ENCODE measurements at places on chromosomes 16 and 17.

- DNase-seq, result no peak
Measured at GRCh38 chr17:29042026-29042678, 789 bp upstream of the PIPOX start.

DNA sequence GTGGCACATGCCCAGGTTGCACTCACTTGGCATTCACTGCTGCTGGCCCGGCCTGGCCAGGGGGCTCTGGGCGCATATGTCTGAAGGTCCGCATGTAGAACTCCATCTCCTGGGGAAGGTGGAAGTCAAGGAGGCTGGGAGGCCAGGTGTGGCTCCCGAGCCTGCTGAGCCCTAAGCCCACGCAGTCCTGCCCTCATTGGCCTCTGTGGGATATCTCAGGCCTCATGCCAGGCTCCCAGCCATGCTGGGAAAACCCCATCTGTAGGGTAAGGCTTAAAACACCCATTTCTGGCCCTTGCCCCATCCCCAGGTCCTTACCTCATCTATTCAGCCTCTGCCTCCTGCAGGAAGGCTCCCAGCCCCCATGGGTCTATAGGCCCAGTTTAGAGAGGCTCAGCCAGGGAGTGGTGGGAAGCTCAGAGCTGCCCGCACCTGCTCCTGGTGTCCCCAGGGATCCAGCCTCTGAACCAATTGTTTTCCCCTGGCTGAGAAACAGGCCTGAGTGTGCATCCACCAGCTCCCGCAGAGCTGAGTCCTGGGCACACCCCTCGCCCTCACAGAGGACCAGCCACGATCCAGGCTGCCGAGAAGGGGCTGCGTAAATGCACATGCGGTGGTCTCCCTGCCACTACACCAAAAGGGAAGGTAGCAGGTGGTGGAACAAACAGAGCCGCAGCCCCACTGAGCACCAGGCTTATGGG, 2.3 kb upstream of the TPPP3 start:
- no peak for DNase-seq

DNA sequence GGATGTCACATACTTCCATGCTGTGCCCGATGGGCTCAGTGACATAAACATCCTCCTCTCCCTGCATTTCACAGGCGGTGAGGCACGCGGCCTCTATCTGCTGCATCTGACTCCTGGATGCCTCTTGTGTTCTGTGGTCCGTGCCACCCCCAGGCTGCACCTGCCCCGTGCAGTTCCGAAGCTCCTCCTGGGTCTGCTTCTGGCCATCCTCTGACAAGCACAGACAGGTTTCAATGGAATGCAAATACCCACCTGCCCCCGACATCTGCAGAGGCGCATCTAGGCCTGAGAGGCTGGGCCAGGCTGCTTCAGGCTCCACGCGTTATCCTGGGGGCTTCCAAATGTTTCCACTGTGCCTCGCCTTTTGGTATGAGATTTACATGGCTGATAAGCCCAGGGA, 46.3 kb upstream of the DNAH17 start:
- no peak for DNase-seq

- DNase-seq, result no peak
Measured at GRCh38 chr16:76487411-76488064, 210.3 kb downstream of the CNTNAP4 start.
